ENCODE measurements at places on chromosomes 12 and 14. TPM values are rescaled to one million over a fixed set of nuclear protein-coding genes. Genes with fewer than 3 reads are reported as not detected.

- DNase-seq, result no peak
Observed at GRCh38 chr12:4148418-4149056, 125.0 kb upstream of the CCND2 start.

Gene SPRYD3
- total RNA-seq, result 13.1 TPM

DNA sequence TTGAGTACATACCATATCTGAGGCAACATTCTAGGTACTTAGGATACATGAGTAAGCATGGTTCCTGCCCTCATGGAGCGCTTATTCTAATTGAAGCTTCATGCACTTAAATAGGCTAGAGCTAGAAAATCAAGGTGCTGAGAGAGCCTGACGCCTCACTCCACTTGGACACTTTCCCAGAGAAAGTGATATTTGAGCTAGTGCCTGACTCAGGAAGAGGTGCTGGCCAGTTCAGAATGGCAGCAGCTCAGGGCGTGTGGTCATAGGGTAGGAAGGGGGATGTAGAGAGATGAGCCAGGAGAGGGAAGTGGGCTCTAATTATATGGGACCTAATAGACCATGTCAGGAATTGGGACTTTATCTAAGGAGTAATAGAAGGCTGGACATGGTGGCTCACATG lies 33.3 kb downstream of the TULP3 start:
- DNase-seq, result no peak

Gene TMEM229B
- 1.4 TPM for total RNA-seq

Gene PRB2
- not detected for total RNA-seq

Gene IQSEC3
- total RNA-seq, result under 0.01 TPM

- DNase-seq, result no peak
Observed at GRCh38 chr14:105335735-105336476, 21.4 kb downstream of the PACS2 start.

- no peak for DNase-seq
Observed at GRCh38 chr14:105465209-105466031, 9.2 kb upstream of the CRIP2 start.

DNA sequence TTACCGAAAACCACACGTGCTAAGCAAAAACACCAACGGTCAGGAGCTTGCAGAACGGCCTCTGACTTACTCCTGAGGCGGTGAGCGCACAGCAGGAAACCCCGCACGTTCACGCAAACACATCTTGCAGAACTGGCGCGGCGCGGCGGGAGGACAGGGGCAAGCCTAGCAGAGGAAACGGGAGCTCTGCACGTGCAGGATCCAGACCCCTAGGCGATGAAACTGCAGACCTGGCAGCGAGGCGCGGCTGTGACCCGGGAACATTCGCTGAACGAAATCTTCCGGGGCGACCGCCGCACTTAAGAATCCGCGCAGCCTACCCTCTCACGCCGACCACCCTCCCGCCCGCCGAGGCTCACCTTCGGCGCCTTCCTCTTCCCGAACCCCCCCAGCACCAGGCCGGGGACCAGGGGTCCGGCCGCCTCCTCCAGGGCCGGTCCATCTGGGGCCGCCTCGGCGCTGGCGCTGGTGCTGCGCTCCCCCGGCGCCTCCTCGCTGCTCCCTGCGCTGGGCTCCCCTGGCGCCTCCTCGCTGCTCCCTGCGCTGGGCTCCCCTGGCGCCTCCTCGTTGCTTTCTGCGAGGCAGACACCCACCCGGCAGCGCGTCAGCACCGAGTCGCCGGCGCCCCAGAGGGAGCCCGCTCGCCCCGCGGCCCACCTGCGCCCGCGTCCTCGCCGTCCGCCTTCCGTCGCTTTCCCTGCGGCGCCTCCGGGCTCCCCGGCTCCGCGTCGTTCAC lies 615 bp downstream of the DDX51 start:
- DNase-seq, result peak; percentile 27

- peak; percentile 15 for DNase-seq
Observed at GRCh38 chr14:88804035-88804434, 11.3 kb upstream of the EML5 start.

DNA sequence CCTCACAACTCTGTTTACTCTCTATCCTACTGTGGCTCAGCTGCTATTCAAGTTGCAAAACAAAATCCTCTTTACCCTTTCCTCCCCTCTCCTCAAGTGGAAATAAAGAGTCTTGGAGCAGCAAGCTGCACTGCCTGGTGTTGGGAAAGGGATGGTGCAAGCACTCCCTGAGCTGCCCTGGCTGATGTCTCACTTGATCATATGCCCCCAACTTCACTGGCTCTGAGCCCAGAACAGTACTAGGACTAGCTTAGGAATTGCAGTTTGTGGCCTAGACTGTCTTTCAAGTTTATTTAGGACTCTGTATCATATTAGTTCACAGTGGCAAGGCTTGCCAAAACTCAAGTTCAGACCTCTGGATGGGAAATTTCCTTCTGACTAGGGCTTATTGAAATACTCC lies 1683.8 kb upstream of the SEL1L start:
- no peak for DNase-seq

DNA sequence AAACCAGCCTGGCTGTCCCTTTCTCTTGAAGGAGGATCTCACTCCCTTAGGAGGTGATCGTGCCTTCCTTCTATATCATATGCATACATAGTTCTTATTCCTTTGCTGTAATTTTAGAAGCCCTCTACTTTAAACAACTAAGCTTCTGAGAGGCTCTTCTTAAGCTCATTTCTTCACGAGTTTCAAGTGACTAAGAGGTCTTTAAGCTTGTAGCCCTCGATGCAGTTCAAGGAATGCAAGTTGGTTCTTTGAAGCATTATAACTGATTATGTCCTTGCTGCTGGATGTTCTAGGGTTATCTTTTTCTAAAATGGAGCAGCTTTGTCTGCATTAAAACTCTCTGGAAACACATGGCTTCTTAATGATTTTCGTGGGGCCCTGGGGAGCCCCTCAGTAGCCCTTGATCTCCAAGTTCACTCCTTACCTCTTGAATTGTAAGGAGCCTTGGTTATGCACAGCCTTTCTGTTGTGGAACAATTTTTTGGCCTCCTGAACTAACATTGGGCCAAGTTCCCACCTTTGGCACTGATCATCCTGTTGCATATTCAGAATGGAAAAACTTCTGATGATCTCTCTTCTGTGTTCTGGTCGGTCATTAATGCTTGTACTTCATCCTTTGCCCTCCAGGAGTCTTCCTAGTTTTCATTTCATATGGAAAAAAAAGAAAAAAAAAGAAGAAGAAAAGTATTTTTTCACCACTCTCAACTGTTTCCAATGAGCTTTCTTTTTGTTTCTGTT lies 12.6 kb downstream of the RASSF8 start:
- DNase-seq, result peak; percentile 54

- DNase-seq, result no peak
Observed at GRCh38 chr12:128019996-128020544, 246.9 kb upstream of the TMEM132C start.

Gene MEG3
- total RNA-seq, result 2.2 TPM

- DNase-seq, result peak; percentile 5
Observed at GRCh38 chr14:45242706-45243105, 10.3 kb downstream of the MIS18BP1 start.

GRCh38 chr12:96177013-96177412 lies 17.2 kb upstream of the ELK3 start:
- DNase-seq, result peak; percentile 89

Gene GDF11
- 1.4 TPM for total RNA-seq

DNA sequence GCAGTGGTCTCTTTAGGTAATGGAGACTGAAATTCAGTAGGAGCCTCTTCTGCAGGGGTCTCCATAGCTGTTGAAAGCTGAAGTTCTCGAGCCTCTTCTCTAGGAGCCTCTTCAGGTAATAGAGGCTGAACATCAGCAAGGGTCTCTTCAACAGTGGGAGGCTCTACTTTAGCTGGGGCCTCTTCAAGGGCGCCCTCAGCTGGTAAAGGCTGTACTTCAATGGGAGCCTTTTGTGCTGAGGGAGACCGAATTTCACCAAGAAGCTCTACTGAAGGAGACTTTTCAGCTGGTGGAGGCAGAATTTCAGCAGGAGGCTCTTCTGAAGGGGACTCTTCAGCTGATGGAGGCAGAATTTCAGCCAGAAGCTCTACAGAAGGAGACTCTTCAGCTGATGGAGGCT lies 1.5 kb downstream of the FSCB start:
- no peak for DNase-seq

DNA sequence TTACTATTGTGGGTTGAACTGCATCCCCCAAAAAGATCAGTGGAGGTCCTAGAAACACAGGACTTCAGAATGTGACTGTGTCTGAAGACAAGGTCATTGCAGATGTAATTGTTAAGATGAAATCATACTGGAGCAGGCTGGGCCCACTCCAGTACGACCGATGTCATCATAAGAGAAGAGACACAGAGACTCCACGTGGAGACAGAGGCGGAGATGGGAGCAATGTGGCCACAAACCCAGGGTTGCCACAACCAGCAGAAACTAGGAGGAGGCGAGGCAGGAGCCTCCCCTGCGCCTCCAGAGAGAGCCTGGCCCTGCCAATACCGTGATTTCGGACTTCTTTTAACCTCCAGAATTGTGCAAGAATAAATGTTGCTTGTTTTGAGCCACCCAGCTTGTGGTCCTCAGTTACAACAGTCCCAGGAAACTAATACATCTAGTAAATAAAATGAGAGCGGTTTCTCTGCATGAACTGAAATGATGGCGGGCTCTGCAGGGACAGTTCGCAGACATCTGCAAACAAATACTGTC lies 25.7 kb upstream of the FZD10 start:
- DNase-seq, result no peak

GRCh38 chr12:108564724-108565123 lies 2.3 kb downstream of the ISCU start:
- no peak for DNase-seq

- DNase-seq, result no peak
Observed at GRCh38 chr12:15234508-15234907, 13.3 kb upstream of the RERG start.
